ENCODE measurements at places on chromosomes 6 and 20.
A peak's percentile ranks its signal among the peaks of the same experiment; 100 is the strongest.

DNA sequence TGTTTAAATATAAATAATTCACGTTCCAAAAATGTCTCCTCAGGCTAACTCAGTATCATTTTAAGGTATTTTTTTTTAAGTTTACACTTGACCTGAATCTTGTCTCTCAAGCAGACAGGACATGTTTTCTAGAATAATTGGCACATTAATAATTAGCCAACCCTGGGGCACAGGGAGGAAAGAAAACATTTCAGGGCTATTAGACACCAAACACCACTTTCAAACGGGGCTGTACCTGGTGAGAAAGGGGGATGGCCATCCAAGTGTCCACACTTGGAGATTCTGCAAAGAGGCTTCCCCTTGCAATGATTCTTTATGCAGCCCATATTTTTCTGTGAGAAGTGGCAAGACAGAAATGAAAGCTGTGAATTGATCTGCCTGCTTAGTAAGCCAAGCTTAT is 560.8 kb downstream of the CD109 start:
- no peak for DNase-seq

DNA sequence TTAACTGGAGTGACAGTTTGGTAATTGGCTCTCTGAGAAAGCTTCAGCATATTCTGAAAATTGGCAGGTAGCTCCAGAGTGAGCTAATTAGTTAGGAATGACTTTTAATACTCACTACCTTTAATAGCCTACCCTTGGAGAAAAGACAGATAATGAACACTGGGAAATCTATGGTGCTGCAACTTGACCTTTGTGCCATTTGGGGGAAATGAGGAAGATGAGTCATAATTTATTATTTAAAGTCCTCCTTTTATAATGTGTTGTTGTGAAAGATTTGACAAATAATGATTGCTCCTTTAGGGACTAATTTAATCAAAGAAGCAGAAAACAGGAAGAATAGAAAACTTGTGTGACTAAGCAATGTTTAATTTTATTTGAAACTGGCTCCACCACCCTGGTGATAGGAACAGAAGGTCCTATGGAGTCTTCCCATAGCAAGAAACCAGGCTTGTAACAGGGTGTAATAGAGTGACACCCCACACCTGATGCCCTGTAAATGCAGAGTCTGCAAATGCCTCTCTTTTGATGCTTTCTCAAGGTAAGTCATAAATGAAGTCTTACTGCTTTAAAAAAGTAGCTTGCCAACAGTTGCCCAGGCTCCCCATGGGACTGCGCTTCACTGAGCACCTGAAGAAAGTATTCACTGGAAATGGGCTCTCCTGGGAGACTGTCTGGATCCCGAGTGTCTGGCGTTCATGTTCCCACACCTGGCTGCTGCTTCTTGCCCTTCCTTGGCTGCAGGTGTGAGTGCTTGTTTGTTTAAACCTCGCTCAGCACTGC is 134.4 kb downstream of the LRRC1 start:
- DNase-seq = no peak

DNA sequence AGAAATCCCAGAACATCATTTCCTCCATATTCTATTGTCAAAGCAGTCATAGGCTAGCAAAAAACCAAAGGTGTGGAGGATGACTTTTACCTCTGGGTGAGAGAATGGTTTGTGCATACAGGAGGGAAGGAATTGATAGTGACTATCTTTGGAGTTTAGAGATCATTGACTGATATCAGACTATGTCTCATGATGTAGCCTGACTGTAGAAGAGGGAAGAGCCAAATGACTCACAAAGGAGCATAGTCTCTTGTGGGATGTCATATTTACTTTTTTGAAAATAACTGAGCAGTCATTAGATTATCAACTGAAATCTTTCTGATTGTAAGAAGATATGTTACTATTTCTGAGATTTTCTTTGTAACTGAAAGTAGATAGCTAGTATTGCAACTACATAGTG is 158.5 kb downstream of the FLRT3 start:
- DNase-seq = no peak

DNA sequence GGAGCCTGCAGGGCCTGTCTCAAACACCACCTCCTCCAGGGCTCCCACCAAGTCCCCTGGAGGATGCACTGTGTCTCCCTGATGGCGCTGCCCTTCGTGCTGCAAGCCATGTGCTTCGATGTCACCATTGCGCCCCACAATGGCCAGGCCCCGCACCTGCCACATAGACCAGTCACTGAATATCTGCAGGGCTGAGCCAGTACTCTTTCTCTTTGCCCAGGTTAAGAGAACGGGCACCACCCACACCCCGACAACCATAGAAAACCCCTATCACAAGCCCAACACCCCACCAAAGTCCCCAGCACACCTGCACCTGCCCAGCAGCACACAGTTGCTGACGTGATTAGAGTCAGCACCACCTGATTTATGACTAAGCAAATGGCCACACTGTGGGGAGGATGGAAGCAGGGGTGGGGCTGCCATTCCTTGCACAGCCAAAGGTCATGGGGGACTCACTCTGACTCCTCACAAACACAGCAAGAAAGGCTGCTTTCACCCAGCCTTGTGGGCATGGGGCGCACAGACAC is 104.3 kb downstream of the SLC23A2 start:
- DNase-seq = peak; percentile 5

- no peak for DNase-seq
These were observed 67.5 kb upstream of the STX16 start for GRCh38 chr20:58583586-58583985.

- no peak for DNase-seq
These were observed 1228.6 kb upstream of the EYS start for GRCh38 chr6:66935612-66936011.

DNA sequence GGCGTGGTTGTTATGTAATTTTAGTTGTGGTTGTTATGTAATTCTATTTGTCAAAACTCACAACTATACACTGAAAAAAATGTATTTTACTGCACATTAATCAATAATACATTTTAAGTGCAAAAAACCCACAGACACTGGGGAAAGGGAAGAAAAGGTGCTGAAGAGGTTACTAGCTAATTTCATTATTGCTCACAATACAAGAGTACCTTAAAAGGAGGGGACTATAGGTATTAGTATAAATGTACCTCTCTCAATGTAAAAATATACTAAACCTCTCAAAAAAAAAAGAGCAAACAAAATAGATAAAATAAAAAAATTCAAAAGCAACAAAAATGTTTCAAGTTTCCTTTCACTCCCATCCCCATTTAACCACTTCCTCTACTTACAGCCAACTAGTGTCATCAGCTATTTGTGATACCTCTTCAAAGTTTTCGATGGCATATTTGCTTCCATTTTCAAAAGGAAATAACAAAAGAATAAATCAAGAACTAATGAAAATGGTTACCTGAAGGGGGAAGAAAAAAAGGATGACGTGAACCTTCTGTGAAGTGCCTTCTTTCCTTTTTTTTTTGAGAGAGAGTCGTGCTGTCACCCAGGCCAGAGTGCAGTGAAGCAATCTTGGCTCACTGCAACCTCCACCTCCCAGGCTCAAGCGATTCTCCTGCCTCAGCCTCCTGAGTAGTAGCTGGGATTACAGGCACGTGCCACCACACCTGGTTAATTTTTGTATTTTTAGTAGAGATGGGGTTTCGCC is 30.2 kb downstream of the RANBP9 start:
- DNase-seq = peak; percentile 67

- DNase-seq = no peak
These were observed 72.1 kb downstream of the NFATC2 start for GRCh38 chr20:51470499-51470820.

DNA sequence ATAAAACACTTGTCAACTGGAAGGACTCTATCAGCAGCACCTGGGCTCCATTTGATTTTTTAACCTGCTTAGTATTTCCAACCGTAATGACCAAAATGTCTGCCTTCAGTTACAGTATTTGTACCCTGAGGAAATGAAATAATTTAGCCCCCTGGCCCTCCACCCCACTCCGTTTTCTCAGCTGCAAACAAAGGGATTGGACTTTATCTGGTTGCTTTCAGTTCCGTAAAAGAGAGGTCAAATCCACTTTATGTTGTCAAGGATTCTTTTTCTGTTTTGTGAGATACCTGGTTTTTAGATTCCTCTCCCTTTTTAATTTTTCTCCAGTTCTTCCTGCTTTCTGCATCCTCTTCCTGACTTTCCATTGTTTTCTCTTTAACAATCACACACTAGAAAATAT is 64.4 kb upstream of the BMP2 start:
- no peak for DNase-seq

DNA sequence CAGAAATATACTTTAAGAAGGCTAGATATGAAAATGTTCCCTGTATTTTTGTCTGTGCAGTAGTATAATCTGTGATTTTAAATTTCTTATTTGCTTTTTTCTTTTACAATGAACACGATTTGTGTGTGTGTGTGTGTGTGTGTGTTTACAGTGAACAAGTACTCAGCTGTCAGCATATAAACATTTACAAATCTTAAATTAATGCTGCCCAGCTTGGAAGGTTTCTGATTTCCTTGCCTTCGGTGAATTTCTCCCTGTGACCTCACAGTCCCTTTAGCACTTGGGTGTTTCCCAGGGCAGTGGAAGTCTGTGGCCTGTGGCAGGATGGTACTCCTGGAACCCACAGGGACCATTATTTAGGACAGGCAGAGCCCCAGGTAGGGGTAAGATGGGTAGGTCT is 37.6 kb downstream of the TXLNB start:
- no peak for DNase-seq

- no peak for DNase-seq
These were observed 245.9 kb upstream of the HS3ST5 start for GRCh38 chr6:114588726-114589125.

- no peak for DNase-seq
These were observed 274.8 kb upstream of the RGS17 start for GRCh38 chr6:153405931-153406330.

DNA sequence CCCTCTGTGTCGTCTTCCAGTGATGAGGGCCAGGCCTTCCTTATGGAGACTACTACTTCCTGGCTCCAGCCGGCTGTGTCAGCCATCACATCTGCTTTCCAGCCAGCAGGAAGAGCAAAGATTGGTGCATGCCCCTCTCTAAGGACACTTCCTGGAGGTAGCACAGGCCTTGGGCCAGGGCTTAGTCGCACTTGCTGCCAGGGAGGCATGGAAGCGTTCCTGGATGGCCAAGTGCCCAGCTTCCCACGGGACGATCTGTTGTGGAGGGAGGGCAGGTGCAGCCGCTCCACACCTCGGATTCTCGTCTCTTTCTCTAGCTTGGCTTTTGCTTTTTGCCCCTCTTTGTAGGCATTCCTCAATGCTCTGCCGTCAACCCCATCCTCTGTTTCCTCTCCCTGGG is 11.9 kb downstream of the ERMARD start:
- no peak for DNase-seq

DNA sequence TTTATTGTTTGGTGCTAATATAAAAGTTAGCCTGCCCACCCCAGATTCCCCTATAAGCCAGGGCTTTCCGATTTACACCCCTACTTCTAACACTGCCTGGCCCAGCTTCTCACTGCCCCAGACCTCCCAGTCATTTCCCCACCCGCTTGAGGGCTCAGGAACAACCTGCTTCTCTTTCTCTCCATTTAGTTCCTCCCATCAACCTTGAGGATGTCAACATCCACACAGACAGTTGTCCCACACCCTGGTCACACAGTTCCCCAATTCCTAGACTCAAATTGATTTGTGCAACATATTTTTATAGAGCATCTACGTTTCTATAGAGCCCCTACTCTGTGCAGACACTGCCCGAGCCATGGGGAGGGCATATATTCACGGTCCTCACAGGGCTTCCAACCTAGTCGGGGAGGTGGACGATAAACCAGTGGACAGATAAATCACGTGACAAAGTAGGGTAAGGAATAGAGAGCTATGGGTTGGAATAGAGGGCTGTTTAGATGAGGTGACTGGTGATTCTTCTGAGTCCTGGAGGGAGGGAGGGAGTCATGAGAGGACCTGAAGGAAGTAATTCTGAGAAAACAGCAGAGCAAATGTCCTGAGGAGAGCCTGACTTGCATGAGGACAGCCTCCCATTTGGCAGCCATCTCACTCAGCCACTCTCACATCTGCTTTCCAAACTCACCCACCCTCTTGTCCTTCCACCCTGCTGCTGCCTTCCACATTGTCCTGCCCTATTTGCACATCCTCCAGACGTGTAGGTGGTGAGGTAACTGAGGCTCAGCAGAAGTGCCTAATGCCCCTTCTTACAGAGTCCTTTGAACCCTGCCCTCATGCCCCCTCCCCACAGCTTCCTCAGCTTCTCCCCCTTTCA is 6.3 kb downstream of the GABRR2 start:
- no peak for DNase-seq

GRCh38 chr6:139659711-139660110 is 285.3 kb upstream of the CITED2 start:
- DNase-seq = no peak

DNA sequence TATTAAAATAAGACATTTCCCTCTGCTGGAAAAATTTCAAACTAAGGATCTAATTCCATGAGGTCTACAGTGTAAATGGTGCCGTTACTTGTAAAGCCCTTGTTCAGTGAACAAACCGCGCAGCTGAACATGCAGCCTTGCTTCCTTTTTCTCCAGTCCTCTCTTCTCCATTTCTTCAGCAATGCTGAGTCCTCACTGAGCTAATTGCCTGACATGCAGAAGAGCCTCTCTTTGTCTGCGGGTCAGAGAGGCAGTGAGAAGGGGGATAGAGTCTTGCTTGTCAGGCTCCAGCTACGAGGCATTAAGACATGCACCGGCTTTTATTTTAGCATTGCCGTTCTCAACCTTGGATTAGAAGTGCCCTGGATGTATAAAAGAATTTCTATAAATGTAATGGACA is 25.7 kb downstream of the ZDHHC14 start:
- DNase-seq = no peak

DNA sequence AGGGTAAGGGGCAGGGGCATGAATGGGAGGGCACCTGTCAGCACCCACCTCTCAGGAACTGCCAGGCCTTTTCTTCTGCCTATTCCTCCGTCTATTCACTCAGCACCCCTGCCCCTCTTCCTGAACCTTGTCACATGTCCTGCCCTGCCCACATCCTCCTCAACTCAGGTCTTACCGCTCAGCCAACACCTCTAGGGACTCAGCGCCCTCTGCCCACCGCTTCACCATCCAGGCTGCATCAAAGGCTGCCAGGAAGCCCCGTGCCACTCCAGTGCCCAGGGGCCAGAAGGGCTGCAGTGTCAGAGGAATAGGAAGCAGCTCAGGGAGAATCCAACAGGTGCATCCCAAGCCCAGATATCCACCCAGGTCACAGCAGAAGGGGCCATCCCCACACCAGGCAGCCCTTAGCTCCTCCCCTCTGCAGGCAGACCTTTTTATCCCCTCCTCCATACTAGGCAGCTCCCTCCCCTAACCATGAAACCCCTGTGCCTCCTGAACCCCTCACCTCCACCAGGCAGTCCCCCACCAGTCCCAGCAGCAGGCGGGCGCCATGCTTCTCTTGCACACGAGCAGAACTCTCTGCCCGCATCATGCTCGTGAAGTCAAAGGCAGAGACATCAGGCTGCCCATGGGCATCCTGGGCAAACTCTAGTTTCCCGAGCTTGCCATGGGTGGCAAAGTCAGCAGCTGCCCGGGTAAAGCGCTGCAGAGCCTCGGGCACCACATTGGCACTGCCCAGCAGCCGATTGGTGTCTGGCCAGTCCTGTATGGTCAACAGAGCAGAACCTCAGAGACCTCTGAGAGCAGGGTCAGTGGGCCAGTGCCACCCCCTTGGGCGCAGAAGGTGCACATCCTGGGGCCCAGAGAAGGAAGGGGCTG is 5.5 kb downstream of the MICAL1 start:
- DNase-seq = peak; percentile 52
